ENCODE measurements at places on chromosomes 1 and 21.

GRCh38 chr21:24470852-24471251 is 1136.4 kb downstream of the MRPL39 start:
- DNase-seq = peak; percentile 12

DNA sequence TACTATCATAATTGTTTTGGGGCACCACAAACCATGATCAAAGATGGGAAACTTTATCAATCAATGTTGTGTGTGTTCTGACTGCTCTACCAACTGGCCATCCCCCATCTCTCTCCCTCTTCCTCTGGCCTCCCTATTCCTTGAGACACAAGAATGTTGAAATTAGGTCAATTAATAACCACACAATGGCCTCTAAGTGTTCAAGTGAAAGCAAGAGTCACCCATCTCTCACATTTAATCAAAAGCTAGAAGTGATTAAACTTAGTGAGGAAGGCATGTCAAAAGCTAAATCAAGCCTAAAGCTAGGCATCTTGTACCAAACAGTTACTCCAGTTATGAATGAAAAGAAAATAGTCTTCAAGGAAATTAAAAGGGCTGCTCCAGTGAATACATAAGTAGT is 390.3 kb upstream of the NFIA start:
- DNase-seq = no peak

DNA sequence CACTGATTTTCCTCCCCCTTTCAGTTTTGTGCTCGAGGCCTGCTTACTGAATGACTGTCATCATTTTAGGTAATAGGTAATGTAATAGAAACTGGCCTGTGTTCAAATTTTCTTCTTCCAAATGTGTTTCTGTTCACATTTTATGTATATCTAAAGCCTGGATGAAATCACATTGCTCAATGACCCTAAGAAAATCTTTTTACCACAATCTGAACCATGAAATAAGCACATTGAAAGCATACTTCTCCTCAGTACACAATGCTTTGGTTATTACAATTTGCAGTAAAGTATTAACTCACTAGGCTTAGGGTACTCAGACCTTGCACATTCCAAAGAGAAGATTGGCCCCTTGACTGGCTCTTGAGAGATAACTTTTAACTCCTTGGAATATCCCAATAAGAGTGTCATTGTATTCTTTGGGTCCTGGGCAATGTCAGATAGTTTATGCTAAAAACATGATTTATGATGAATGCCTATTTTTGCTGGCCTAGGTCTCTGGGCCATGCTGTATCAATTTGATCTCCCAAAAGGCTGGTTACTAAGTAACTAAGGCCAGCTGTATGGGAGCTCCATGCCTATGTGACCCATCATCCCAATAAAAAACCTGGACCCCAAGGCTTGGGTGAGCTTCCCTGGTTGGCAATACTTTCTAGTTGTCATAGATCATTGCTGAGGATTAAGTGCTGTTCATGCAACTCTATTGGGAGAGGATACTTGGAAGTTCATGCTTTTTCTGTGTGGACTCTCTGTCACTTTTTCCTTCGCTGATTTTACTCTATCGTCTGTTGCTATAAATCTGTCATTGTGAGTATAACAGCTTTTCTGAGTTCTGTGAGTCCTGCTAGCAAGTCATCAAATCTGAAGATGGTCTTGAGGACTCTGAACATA is 293.9 kb downstream of the GRIK1 start:
- DNase-seq = no peak

GRCh38 chr1:181777812-181778211 is 283.7 kb downstream of the ZNF648 start:
- no peak for DNase-seq

GRCh38 chr1:89732643-89733222 is 88.1 kb upstream of the LRRC8D start:
- no peak for DNase-seq

DNA sequence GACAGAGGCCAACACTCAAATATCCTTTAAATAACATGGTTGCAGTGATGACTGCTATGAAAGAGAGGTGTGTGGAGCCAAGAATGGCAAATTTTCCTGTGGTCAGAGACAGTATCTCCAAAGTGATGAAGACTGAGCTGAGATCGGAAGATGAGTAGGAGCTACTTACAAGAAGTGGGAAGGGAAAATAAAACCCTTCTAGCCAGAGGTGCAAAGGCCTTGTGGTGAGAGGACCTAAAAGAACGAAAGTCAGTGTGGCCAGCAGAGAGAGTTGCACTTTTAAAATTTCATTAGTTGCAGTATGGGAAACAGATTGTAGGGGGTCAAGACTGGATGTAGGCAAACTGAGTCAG is 17.8 kb downstream of the SLAMF7 start:
- DNase-seq = no peak

DNA sequence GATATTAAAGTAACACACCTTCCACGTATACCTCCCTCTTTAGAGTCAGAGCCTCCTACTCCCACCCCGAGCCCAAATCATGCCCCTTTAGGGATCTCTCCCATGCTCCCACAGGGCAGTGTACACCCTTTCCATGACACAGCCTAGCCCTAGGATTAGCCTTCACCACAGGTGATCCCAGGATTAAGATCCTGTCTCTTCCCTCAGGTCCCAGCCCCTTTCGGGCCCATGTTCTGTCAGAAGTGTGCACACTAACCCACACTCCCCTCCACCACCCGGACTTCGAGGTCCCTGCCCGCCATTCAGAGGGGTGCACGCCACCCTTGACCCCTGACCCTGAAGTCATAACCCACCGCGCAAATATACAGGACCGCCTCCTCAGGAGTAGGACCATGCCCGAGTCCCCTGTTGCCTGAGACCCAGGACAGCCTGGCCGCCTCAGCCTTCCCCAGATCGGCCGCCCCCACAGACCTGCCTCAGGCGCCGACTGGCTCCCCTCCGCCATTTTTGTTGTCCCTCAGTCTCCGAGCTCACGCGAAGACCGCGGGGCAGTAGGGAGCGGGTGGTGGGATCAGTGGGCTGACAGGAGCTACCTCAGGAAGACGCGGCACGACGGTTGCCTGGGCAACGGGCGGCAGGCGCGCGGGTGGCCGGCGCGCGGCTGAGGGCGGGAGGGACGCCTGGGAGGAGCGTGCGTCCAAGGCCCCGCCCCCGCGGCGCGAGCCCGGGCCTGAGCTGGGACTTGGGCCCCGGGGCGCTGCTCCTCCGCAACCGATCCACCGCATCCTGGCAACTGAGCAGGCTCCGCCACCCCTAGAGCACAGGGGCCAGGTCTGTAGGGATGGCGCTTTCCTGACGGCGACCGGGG is at the start of gene AGBL4:
Gene AGBL4 (minus strand): TSS at position 663 of the 868 bp plus-strand sequence.
- no peak for DNase-seq

DNA sequence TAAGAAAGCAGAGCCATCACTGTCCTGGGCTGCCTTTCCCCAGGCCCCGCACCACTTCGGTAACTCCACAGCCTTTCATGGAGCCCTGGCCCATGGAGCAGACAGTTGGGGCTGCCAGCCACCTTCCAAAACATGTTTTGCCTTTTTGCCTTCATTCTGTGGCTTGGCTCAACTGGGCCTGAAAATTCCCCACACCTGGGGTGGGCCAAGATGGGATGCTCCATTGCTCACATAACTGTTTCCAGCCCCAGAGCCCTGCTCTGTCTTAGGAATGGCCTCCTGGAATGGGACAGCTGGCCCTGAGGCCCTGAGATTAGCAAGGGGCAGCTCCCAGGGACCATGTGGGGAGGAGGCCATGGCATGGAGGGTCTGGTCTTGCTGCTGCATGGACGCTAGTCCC is 10.9 kb upstream of the PRELP start:
- no peak for DNase-seq

- no peak for DNase-seq
Observed at GRCh38 chr1:166489356-166489669, 322.5 kb upstream of the FAM78B start.

- DNase-seq = no peak
Observed at GRCh38 chr1:28902738-28903137, 11.6 kb upstream of the EPB41 start.

GRCh38 chr1:94425821-94426484 is 7.8 kb downstream of the ABCD3 start:
- DNase-seq = peak; percentile 36

GRCh38 chr1:177301425-177302124 is 130.8 kb downstream of the BRINP2 start:
- DNase-seq = no peak

GRCh38 chr1:115323366-115324004 is 14.6 kb downstream of the NGF start:
- no peak for DNase-seq

DNA sequence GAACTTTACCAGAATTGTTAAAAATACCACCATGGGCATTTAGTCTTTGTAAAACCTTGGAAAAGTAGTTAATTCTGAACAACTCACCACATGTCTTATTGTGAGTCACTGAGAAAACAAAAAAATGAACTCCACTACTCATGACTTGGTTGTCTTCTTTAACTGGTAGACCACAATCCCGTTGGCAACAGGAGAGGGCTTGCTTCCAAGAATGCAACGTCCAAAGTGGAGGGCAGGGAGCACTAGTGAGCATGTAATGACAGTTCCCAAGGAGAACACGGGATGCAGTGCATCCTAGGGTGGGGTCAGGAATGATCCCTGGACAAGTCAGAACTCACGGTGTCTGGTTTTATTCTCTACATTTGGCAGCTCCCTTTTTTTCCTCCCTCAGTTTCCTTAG is 15.2 kb upstream of the HMCN1 start:
- no peak for DNase-seq

DNA sequence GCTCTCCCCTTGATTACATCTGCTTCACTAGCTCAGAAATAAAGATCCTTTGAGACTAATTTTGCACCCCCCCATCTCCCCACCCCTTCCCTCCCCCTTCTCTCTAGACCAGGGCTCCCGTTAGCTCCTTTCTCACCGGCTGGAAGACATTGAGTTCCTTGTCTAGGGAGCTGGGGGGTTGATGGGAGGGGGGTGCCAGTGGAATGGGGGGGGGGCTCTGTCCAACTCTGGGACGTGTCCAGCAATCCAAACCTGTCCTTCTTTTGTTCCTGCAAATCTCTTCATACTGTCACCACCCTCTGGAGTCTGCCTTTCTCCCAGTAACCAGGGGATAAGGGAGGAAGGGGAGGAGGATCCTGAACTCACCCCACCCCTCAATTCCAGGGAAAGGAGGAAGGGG is 61.9 kb downstream of the RHBG start:
- DNase-seq = no peak

- no peak for DNase-seq
Observed at GRCh38 chr1:196677781-196678509, 26.1 kb downstream of the CFH start.

DNA sequence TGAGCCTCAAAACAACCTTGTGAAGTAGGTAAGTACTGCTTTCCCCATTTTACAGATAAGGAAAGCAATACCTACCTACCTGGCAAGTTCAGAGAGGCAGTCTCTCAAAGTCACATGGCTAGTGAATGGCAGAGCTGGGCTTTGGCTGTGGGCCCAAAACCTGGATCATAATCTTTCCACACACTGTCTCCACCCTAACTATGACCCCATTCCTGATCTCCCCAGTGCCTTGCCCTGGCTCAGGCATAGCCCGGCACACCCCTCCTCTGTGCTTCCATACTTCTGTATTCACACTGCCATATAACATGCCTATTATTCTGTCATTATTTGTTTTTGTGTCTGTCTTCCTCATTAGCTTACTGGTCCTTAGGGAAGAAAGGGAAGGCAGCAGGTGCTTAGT is 15.9 kb downstream of the GNG12 start:
- DNase-seq = no peak

DNA sequence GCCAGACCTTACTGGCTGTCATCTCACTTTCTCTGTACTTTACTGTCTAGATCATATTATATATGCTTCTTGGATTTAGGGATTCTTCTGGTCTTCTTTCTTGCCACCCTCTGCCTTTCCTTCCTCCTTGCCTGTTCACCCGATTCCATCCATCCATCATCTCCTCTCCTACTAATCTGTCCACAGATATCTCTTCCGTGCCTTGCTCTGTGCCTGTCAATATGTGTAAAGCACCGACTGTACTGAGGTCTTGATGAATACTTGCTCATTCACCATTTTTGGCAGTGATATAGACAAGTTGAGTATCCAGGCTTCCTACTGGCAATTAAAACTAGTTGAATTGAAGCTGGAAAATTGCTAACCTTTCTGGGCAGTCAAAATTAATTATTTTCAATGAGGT is 8.1 kb downstream of the FMN2 start:
- no peak for DNase-seq

Measured in Kasumi-1 (cell line).